ENCODE measurements at places on chromosomes 13 and 19.

DNA sequence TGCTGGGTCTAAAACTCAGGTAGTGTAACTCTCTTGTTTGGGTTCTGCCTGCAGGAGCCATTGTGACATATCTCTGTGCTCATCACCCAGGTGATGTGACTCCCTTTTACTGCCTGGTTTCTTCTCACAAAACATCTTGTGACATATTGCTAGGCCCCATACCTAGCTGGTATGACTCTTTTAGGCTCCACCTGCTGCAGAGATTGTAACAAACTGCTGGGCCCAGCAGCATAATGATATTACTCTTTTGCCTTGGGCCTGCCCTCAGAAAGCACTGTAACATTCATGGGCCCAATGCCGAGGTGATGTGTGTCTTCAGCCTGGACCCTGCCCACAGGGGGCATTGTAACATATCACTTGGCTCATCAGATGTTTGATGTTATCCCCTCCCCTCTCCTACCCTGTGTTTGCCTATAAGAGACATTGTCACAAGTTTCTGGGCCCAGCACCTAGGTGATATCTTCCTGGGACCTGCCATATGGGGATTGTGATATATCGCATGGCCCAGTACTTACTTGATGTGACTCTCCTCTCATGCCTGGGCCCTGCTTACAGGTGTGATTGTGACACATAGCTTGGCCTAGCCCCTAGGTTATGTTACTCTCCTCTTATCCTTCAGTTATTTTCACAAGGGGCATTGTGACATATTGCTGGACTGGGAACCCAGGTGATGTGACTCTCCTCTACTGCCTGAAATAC is 18.0 kb upstream of the ZNF681 start:
- no peak overlapping the region for H3K27ac ChIP-seq
- H3K36me3 ChIP-seq, result peaks cover 29% of the 10 kb centered on the region
- no peak overlapping the region for H3K4me3 ChIP-seq
- H3K4me1 ChIP-seq, result no peaks in the 10 kb centered on the region
- no peak for ATAC-seq

- peaks cover 30% of the 10 kb centered on the region for H3K4me1 ChIP-seq
- H3K4me3 ChIP-seq, result no peak overlapping the region
- peaks cover 7% of the 10 kb centered on the region for H3K27me3 ChIP-seq
- no peaks in the 10 kb centered on the region for H3K36me3 ChIP-seq
Observed at GRCh38 chr19:30150626-30151025, 208.6 kb downstream of the URI1 start.

DNA sequence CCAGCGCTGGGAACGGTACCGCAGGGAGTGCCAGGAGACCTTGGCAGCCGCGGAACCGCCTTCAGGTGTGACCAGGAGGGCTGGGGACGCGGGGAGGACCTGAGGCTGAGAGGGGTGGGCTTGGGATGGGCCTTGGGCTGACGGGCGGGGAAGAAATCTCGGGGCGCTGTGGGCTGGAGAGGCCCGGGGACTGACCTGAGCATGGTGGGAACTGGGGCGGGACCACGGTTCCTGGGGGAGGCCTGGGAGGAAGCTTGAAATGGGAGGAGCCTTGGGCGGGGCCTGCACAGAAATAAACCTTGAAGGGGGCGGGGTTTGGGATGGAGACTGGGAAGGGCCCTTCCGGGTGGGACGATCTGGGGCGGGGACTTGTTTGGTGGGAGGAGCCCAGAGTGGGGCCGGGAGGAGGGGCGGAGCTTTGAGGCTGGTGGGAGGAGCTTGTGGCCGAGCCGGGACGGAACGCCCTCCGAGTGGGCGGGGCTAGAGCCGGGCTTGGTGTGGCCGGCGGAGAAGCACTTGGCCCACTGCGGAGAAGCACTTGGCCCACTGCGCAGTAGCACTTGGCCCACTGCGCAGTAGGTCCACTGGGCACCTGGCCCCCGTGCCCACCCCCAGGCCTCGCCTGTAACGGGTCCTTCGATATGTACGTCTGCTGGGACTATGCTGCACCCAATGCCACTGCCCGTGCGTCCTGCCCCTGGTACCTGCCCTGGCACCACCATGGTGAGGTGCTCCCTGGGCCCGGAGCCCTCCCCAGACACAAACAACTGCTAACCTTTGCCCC is 2.8 kb downstream of the GIPR start:
- H3K4me1 ChIP-seq, result peaks cover 34% of the 10 kb centered on the region
- ATAC-seq, result peak; percentile 51
- H3K36me3 ChIP-seq, result no peaks in the 10 kb centered on the region
- peaks cover 50% of the 10 kb centered on the region for H3K27me3 ChIP-seq

- no peak for ATAC-seq
- H3K36me3 ChIP-seq, result peaks cover 20% of the 10 kb centered on the region
- peaks cover 43% of the 10 kb centered on the region for H3K4me1 ChIP-seq
- peak overlapping the region; percentile 96 for H3K27ac ChIP-seq
- H3K4me3 ChIP-seq, result peak overlapping the region; percentile 89
- H3K27me3 ChIP-seq, result no peaks in the 10 kb centered on the region
Observed at GRCh38 chr19:36488118-36488845, 1.1 kb downstream of the ZNF566 start.

- H3K27ac ChIP-seq, result no peak overlapping the region
- ATAC-seq, result no peak
- no peaks in the 10 kb centered on the region for H3K36me3 ChIP-seq
- H3K4me3 ChIP-seq, result no peak overlapping the region
- H3K27me3 ChIP-seq, result no peaks in the 10 kb centered on the region
- peaks cover 18% of the 10 kb centered on the region for H3K4me1 ChIP-seq
Observed at GRCh38 chr13:79226938-79227337, 179.1 kb downstream of the RBM26 start.

GRCh38 chr13:98143157-98143553 is 261 bp downstream of the FARP1 start:
- H3K4me1 ChIP-seq, result peaks cover 17% of the 10 kb centered on the region
- H3K36me3 ChIP-seq, result no peaks in the 10 kb centered on the region
- H3K4me3 ChIP-seq, result no peak overlapping the region
- peaks cover 63% of the 10 kb centered on the region for H3K27me3 ChIP-seq
- peak overlapping the region; percentile 18 for H3K27ac ChIP-seq

- H3K4me3 ChIP-seq, result no peak overlapping the region
- no peak overlapping the region for H3K27ac ChIP-seq
- H3K36me3 ChIP-seq, result no peaks in the 10 kb centered on the region
- ATAC-seq, result no peak
- H3K4me1 ChIP-seq, result no peaks in the 10 kb centered on the region
Observed at GRCh38 chr13:53142306-53142705, 113.7 kb downstream of the OLFM4 start.

DNA sequence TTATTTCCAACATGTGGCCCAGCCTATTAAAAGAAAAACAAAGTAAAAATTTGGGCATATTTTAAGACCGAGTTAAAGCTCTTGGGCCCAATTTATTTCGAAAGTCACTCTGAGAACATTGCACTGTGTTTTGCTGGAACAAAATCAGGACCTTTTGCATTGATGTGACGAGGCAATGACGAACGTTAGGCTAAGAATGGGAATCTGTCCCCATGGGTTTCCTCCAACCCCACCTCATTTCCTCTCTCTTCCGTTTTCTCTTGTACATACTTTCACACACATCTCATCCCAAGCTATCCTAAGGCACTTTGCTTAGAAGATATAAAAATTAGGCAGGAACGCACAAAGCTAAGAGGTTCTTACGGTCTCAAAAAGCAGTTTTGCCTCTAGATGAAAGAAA is 22.1 kb downstream of the EDNRB start:
- no peak overlapping the region for H3K4me3 ChIP-seq
- ATAC-seq, result no peak
- no peaks in the 10 kb centered on the region for H3K36me3 ChIP-seq
- H3K4me1 ChIP-seq, result peaks cover 9% of the 10 kb centered on the region
- peaks cover 18% of the 10 kb centered on the region for H3K27me3 ChIP-seq

DNA sequence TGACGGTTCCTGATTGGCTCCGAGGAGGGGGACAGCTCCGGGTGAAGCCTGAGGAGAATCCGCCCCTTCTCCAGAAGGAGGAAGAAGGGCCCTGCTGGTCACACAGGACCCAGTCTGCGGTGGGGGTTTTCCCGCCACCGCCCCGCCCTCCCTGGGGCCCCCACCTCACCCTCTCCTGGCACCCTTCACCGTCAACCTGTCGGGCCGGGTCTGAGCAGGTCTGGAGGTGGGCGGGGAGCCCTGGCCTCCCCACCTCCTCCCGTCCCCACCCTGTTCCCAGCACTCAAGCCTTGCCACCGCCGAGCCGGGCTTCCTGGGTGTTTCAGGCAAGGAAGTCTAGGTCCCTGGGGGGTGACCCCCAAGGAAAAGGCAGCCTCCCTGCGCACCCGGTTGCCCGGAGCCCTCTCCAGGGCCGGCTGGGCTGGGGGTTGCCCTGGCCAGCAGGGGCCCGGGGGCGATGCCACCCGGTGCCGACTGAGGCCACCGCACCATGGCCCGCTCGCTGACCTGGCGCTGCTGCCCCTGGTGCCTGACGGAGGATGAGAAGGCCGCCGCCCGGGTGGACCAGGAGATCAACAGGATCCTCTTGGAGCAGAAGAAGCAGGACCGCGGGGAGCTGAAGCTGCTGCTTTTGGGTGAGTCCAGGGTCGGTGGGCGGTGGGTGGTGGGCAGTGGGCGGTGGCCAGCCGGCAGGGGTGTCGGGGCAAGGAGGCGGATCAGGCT is at the start of gene GNA15:
GNA15 (plus strand) TSS at position 73 of the 723 bp plus-strand sequence; CDS start at position 491, 418 bp downstream.
- no peak within 1 kb of the TSS for H3K27ac ChIP-seq
- H3K4me3 ChIP-seq, result peak within 1 kb of the TSS; percentile 39
- peak; percentile 53 for ATAC-seq
- H3K4me1 ChIP-seq, result peaks cover 34% of the 10 kb centered on the region
- H3K36me3 ChIP-seq, result no peaks in the 10 kb centered on the region
- peaks cover 32% of the 10 kb centered on the region for H3K27me3 ChIP-seq

DNA sequence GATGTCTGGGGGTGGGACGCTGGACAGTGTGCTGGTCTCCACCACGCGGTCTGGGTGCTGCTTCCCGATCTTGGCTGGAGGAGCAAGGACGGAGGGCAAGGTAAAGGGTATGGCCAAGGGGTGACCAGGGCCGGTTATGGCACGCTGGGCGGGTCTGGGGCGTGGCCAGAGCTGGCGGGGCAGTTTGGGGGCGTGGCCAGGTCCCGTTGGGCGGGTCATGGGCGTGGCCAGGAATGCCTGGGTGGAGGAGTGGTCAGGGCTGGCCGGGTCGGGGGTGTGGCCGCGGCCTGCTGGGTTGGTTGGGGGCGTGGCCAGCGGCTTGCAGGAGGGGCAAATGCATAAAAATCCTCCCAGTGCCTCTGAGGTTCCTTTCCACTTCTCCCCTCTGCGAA is 19.2 kb downstream of the GPX4 start:
- H3K4me1 ChIP-seq, result peaks cover 9% of the 10 kb centered on the region
- H3K27me3 ChIP-seq, result no peaks in the 10 kb centered on the region
- H3K4me3 ChIP-seq, result no peak overlapping the region
- peak; percentile 75 for ATAC-seq

DNA sequence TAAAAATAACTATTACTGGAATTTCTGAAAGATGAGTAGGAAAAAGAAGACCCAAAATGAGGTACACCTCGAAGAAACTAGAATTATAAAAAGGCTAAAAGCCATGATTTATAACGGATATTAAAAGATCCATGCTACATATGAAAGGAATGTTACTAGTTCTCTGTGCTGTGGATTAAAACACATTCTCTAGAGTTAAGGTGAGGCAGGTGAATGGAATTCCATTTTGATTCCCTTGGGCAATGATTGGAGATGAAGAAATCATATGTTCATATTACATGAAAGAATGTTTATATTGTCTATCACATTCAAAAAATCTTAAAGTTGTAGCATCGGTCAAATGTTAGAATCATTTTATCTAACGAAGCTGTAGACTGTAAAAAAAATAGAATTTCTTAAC is 783.7 kb downstream of the PCDH9 start:
- H3K36me3 ChIP-seq, result no peaks in the 10 kb centered on the region
- no peak overlapping the region for H3K27ac ChIP-seq
- no peak for ATAC-seq
- no peaks in the 10 kb centered on the region for H3K4me1 ChIP-seq
- no peaks in the 10 kb centered on the region for H3K27me3 ChIP-seq

GRCh38 chr13:107457686-107458085 is 757.6 kb downstream of the LIG4 start:
- H3K27me3 ChIP-seq, result no peaks in the 10 kb centered on the region
- no peak overlapping the region for H3K27ac ChIP-seq
- H3K4me1 ChIP-seq, result no peaks in the 10 kb centered on the region
- H3K36me3 ChIP-seq, result no peaks in the 10 kb centered on the region

- no peak for ATAC-seq
- no peak overlapping the region for H3K27ac ChIP-seq
Observed at GRCh38 chr13:107233541-107233940, 665.6 kb upstream of the ARGLU1 start.

DNA sequence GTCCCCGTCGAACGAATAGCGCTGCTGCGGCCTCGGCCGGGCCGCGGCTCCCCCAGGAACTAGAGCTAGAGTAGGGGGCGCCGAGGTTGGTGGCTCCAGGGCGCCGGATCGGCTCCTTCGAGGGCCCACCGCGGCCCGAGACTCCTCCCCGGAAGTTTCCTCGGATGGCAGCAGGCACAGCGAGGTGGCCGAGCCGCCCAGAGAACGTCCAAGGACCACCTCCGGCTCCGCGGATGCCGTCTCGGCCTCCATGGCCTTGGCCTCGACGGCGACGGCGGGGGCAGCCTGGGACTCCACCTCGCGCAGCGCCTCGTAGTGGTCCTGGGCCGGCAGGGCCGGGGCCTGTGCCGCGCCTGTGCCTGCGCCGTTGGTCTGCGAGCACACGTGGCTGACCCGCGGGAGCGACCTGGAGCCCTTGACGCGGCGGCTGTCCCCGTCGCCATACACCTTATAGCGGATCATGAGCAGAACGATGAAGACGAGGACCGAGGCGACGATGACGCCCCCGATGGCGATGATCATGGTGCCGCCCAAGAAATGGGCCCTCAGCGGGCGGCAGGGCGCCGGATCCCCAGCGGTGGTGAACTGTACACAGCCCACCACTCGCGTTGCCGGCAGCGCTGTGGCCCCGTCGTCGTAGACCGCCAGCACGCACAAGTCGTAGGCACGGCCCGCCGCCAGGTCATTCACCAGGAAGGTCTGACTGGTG is 11.8 kb downstream of the IFNL1 start:
- no peak overlapping the region for H3K27ac ChIP-seq
- H3K36me3 ChIP-seq, result peaks cover 37% of the 10 kb centered on the region
- H3K4me3 ChIP-seq, result no peak overlapping the region
- peaks cover 35% of the 10 kb centered on the region for H3K27me3 ChIP-seq

DNA sequence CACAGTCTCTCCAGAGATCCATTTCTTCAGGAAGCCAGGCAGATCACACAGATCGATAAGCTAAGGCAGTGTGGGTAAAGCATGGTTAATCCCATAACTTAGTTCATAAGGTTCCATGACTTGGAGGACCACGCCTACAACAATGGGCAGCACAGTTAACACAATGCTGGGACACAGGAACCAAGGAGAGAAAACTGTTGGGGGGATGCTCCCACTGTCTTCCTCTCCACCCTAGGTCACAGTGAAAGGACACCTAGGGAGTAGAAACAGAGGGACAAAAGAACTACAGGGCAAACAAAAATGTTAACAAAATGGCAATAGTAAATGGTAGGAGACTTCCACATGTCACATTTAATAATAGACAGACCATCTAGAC is 20.8 kb upstream of the ZNF181 start:
- no peaks in the 10 kb centered on the region for H3K4me1 ChIP-seq
- H3K36me3 ChIP-seq, result peaks cover 5% of the 10 kb centered on the region
- H3K27ac ChIP-seq, result no peak overlapping the region
- H3K4me3 ChIP-seq, result no peak overlapping the region
- no peak for ATAC-seq

GRCh38 chr13:94712287-94712811 is at the start of gene SOX21:
Gene SOX21, minus strand, starts transcription at chr13:94712545. Its CDS starts 496 bp downstream, at chr13:94712049.
- no peak within 1 kb of the TSS for H3K27ac ChIP-seq
- ATAC-seq, result no peak
- H3K27me3 ChIP-seq, result peaks cover 61% of the 10 kb centered on the region
- peaks cover 6% of the 10 kb centered on the region for H3K4me1 ChIP-seq

GRCh38 chr19:31451686-31452330 is 102.6 kb upstream of the TSHZ3 start:
- no peak overlapping the region for H3K27ac ChIP-seq
- H3K27me3 ChIP-seq, result no peaks in the 10 kb centered on the region
- no peaks in the 10 kb centered on the region for H3K4me1 ChIP-seq
- ATAC-seq, result no peak
- H3K36me3 ChIP-seq, result no peaks in the 10 kb centered on the region
- H3K4me3 ChIP-seq, result no peak overlapping the region
